Activated CD4-positive, CD25-positive, alpha-beta regulatory T cell treated with anti-CD3 and anti-CD28 coated beads, Interleukin-2, amount 50 U/mL, for 24 hours (primary cell): ENCODE measurements at places on chromosomes 5 and 9.

DNA sequence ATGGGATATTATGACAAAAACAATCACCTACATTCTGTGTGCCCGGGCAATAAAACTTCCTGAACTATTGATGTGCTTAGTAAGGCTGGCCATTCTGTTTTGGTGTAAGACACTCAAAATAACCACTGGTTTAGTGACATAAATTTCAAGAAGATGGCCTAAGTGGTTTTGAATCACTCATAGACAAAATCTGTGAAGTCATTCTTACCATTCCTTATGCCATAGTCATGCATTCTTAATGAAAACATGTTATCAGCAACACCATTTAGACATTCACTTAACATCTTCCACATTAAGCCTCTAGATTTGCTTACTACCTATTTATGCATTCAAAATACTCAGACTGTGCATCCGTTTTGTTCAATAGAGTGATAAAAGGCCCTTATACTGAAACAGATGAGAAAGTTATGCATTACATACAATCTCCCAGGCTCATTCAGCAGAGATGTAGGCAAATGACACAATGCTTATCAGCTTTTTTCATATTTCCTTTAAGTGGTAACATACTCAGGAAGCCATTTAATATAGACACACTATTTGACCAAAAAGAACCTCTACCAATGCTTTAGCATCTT, 848.8 kb upstream of the DMAC1 start:
- no peak for ATAC-seq

GRCh38 chr5:144122641-144123040, 47.8 kb downstream of the YIPF5 start:
- ATAC-seq = no peak

DNA sequence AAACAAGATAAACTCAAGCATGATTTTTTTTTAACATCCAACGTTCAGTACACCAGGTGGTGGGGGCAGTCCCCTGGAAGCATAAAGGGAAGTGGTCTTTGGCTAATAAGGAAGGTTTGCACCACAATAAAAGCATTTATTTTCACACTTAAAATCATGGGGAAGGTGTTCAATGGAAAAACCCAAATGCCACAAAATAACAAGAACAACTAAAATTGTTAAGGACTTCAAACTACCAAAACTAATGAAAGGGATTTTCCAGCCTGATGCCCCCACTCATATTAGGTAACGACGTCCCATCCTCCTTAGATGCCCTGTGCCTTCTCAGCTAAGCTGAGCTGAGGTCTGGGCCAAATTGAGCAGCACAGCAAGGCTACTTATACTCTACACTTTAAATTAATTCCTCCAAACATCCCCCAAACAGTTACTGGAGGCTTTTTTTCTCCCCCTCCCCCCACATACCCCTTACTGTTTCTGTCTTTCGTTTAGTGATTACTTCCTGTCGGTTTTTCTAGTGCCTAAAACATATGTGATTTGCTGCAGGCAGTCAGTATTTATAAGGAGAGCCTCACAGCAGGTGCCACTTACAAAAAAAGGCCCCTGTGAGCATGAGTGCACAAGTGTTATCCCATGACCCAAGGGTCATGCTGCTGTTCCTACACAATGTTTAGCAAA, 259.7 kb upstream of the ZNF608 start:
- ATAC-seq = no peak

DNA sequence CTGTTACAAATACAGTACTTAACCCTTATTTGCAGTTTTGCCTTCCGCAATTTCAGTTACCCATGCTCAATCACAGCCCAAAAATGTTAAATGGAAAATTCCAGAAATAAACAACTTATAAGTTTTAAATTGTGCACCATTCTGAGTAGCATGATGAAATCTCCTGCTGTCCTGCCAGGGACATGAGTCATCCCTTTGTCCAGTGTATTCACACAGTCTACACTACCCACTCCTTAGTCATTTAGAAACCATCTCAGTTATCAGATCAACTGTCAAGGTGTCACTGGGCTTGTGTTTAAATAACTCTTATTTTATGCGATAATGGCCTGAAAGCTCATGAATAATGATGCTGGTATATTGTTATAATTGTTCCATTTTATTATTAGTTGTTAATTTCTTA, 95.8 kb downstream of the PLCXD3 start:
- no peak for ATAC-seq
